ENCODE measurements at places on chromosomes 4 and X.
A peak's percentile ranks its signal among the peaks of the same experiment; 100 is the strongest.

GRCh38 chrX:73478961-73479360 is 32.1 kb downstream of the CDX4 start:
- DNase-seq = peak; percentile 12

DNA sequence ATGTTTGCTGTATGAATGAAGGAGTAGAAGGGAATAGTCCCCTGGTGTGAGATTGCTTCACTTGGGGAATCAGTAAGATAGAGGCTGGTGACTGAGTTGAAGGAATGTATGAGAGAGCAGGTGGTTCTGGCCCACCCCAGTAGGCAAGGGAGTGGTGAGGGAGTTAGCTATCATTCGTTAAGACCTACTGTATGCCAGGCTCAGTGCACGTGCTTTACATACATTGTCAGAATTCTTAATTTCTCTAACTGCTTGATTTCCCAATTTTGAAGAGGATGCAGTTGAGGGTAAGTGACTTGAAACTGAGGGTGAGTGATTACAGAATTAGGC is 700 bp downstream of the VMA21 start:
- no peak for DNase-seq

GRCh38 chrX:77779695-77780094 is 6.3 kb downstream of the ATRX start:
- no peak for DNase-seq

DNA sequence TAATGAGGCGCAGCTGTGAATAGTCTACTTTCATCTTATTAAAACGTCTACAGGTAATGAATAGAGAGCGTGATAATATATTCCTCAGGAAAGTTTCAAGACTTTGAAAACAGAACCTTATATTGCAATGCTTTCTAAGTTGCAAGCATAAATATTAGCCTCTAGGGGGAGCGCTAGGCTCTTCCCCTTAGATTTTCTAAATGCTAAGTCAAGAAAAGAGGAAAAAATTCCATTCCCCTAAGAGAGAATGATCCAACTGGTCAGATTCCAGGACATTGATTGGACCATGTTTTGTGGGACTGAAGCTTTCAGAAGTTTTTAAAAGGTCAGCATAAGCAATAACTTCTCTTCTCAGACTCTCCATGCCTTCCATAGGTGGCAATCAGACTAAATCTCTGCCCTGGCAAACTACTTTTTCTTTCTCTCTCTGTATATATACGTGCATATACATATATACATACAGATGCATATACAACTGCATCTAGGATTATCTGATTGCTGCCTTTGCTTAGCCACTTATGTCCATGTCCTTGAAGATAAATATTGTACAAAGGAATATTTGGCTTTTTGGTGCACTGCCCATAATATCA is 492.9 kb downstream of the INPP4B start:
- peak; percentile 75 for DNase-seq

DNA sequence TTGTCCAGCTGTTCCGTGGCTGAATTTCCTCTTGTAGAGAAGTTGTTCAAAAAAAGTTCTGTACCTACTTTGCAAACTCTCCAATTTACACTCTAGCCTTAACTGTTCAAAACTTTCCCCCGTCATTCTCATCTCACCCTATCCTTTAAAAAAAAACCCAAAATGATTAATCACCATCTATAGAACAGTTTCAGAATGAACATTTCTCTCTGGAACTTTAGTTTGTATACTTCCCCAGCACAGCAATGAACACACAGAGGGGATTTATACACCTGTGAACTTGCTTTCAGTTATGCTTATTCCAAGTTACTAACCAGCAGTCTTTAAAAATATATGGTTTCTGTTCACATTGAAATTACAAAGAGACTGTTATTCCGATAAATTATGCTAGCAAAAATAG is 1.2 kb downstream of the GEMIN8 start:
- DNase-seq = peak; percentile 2

DNA sequence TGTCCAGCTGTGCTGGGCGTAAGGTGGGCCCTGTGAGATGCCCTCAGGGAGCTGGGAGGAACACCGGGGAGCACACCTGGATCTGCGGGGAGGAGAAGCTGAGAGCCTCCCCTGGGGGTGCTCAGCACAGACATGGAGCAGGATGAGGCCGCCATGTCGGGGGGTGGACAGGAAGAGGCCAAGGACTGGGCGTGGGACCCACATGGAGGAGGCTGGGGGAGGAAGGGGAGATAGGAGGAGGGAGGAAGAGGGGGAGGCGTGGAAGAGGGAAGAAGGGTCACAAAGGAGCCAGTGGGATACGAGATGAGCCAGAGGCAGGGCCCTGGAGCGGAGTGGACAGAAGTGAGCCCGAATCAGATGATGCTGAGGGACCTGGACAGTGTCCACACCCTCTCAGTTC is 66.3 kb downstream of the ZFYVE28 start:
- no peak for DNase-seq

GRCh38 chr4:176668324-176668723 is 124.4 kb downstream of the VEGFC start:
- DNase-seq = no peak

GRCh38 chrX:30570505-30570904 is 7.1 kb downstream of the TASL start:
- peak; percentile 6 for DNase-seq

GRCh38 chr4:190020790-190021717 is 6.0 kb downstream of the FRG2 start:
- peak; percentile 82 for DNase-seq

GRCh38 chrX:118736394-118737010 is 9.1 kb downstream of the IL13RA1 start:
- no peak for DNase-seq

- DNase-seq = no peak
These were observed 36.5 kb downstream of the TXLNG start for GRCh38 chrX:16822723-16823122.

- DNase-seq = no peak
These were observed 160.9 kb downstream of the CBR4 start for GRCh38 chr4:168849030-168849675.

DNA sequence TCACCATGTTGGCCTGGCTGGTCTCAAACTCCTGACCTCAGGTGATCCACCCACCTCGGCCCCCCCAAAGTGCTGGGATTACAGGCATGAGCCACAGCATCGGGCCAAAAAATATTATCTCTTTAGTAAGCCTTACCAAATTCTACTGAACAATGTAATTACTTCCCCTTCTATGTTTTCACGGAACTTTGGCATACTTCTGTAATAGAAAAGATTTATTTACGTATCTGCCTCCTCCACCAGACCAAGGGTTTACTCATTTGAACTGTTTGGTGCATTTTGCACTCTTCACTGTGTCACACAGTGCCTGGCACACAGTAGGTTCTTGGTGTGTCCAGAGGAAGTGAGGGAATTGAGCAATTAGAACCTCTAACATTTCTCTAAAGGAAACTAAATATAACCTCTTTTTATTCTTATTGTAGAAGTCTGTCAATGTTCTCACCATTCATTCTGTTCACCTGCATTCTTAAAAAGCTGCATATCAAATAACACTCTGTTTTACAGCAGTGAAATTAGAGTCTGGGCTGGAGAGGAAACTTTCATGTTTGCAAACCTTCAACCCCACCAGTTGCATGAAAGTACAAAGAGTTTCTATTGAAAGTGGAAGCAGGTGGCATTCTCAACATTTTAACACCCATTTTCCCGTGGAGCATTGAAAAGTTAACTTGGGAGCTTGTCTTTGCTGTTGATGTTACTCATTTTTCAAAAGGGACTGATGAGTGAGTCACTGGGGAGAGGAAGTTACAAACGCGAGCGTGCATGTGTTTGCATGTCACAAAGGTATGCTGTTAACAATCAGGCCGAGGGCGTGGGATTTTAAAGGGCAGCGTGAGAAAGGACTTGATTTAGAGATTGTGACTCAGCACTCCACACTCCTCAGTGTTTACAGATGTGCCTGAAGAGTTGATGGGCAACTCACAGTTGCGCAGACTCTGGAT is 314.1 kb downstream of the STK32B start:
- no peak for DNase-seq

DNA sequence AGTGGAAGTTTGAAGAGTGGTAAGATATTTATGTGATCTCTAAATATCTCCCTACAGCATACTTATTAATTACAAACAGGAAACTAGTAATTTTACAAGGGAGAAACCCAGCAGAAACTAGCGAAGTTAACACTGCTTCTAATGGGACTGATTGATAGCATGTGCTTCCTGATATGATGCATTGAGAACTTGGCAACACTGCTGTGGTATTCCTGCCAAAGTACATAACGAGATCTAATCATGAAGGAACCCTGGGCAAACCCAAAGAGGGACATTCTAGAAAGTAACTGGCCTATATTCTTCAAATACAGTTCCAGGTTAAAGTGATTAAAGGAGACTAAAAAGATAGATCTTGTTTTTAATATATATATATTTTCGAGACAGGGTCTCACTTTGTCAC is 4.6 kb upstream of the GPR34 start:
- peak; percentile 17 for DNase-seq

GRCh38 chr4:181846934-181847333 is 396.3 kb upstream of the TENM3 start:
- DNase-seq = no peak

DNA sequence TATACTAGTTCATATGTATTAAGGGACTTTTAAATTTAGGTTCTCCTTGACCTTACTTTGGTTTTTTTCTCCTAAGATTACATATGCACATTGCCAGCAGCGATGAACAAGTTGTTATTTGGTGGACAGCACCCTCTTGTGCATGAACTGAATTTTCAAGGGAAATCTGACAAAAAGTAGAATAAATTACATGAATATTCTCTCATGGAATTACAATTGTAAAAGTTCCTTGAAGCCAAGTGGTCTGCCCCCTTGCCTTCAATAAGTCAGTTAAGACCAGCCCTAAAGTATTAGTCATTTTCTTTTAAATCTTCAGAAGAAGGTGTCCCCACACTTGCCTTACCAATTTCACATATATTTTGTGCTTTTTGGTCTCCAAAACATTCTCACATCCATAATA is 30.7 kb upstream of the SMARCA5 start:
- peak; percentile 52 for DNase-seq

DNA sequence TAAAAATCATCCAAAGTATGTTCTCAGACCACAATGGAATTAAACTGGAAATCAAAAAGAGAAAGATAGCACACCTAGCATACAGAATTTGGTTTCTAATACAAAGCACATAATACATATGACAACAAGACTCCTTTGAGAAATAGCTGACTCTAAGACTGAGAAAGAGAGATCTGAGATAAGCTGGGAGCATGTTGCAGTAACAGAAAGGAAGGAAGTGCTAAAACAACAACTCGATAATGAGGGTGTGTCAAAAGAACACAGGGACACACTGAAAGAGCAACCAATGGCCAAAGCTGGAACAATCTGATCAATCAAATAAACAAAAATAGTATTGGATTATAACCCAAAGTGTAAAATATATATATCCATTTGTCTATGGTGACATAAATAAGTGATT is 586.6 kb downstream of the C4orf33 start:
- no peak for DNase-seq

DNA sequence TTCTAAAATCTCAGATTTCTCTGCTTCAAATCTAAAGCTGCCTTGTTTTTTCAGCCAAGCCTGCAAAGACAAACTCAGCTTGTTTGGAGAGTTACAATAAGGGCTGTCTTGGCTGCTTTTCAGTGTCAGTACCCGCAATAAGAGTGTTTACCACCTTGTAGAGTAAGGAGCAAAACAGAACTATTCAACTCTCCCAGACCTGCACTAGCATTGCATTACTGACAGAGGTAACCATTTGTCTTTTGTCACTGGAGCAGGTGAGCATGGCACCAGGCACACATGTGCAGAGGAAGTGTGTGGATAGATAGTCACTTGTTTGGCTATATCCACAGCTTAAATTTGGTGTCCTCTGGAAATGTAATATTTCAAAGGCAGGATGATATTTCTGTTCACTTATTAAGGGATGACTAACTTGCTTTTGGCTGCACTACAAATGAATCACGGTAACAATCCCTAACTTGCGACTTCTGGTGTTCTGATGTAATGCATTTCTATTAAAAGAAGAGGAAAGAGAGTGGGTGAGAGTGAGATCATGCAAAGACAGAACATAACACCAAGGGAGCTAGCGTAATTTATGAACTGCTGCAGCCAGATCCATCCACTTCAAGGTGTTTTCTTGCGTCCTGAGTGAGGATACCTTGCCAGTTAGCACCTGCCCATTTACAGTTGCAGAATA is 38.6 kb downstream of the PTCHD1 start:
- peak; percentile 56 for DNase-seq

GRCh38 chr4:64192731-64193412 is 216.4 kb downstream of the TECRL start:
- DNase-seq = no peak

DNA sequence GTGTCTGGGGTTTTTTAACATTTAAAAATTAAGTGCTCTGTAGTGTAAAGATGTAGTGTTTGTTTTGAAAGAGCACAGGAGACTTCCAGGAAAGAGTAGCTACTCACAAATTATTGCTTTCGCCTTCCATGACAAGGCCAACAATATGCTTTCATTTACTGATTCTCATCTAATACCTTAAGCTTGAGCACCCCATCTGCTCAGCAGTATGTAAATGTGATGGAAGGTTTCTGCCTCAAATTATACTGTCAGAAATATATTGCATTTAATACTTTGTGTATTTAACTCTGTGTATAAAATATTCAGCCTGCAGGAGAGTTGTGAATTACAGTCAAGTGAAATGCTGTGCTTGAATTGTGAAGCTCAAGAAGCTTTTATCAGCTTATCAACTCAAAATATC is 296.3 kb upstream of the ATOH1 start:
- DNase-seq = no peak

DNA sequence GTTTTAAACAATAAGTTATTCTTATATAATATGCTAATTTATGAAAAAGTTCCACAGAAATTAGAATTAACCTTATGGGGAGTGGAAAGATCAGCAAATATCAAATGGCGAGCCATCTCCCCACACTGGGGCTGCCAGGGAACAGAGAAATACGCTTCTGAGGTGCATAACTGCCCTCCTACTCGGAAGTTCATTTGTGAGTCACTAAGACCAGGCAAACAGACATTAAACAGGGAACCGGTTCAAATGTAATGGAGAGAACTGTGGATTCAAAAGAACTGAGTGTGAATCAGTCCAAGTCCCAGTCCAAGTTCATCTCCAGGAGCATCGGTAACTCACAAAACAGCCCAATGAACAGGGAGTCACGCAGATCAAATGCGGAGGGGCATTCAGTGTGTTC is 11.4 kb upstream of the S100G start:
- DNase-seq = no peak

- no peak for DNase-seq
These were observed 146.5 kb downstream of the PDGFC start for GRCh38 chr4:156825074-156825473.

DNA sequence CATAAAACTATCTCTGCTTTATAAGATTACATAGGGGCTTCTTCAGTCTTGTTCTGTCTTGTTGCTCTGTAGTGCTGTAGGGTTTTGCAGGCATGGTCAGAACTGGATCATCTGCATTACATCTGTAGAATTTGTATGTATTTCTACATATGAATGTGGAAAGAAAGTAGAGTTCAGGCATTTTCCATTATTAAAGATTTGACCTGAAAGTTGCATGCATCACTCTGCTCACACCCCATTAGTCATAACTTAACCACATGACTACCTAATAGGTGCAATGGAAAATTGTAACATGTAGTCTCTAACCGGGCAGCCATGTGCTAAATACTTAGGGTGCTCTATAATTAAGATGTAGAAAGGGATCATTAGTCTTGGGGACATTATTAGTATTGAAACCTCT is 45.7 kb upstream of the AGA start:
- DNase-seq = no peak

GRCh38 chrX:100658941-100659381 is 15.0 kb downstream of the SRPX2 start:
- no peak for DNase-seq

- DNase-seq = no peak
These were observed 1105.1 kb upstream of the TENM3 start for GRCh38 chr4:181138116-181138515.

All from cerebellar cortex (tissue), 1 donor.